ENCODE measurements at places on chromosomes 12 and 14.

DNA sequence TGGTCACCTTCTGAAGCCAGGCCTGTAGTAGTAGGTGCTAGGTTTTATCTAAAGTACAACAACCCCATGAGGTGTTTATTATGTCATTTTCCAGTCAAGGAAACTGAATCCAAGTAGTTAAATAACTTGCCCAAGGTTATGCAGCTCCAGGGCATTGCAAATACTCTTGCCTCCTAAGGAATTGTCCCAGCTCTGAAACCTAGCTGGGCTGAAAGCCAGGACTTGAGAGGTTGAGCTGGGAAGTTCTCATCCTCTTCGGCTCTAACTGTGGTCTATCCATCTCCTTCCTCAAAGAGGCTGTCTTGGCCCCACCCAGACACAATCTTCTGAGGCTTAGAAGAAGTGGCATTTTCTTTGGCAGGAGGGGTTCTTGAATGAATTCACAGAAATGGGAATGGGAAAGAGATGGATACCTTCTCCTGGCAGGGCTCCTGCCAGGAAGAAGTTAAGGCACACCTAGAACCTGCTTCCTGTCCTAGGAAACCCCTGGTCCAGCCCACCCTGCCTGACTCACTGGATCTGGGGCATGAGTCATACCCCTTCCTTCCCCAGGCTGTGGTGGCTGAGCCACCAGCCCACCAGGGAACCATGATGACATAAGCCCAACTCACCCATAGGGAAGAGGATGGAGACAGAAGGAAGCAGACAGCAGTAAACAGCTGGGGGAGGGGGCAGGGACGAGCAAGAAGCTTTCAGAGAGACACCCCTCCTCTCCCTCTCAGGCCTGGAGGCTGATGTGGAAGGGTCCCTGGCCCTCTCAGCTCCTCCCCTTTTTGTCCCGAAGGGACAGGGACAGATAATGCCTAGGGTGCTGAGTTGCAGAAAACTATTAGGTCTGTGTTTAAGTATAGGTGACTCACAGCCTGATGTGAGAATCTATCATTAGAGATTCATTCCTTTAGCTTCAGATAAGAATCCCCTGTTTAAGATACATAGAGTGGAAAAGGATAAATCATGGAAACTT is 2.1 kb upstream of the PLEK2 start:
- H3K4me1 ChIP-seq, result no peaks in the 10 kb centered on the region
- H3K27ac ChIP-seq, result no peak overlapping the region
- H3K27me3 ChIP-seq, result peaks cover 35% of the 10 kb centered on the region
- no peaks in the 10 kb centered on the region for H3K36me3 ChIP-seq
- no peak for ATAC-seq
- H3K4me3 ChIP-seq, result no peak overlapping the region

DNA sequence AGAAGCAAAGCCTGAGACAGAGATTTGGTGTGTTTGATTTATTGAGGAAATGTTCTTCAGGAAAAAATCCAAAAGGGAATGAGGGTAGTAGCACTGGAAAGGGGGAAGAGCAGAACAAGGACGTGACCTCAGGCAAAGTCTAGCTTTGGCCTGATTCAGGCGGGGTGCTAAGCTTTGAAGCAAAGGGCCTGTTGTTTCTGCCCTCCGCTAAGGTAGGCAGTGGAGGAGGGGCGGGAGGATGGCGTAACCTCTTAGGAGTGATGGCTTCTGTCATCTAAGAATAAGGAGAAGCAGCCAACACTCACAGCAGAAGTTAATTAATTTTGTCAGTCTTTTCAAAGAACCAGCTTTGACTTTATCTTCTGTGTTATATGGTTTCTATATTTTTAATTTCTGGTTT is 20.4 kb downstream of the ABHD12B start:
- no peak overlapping the region for H3K27ac ChIP-seq
- no peaks in the 10 kb centered on the region for H3K36me3 ChIP-seq
- H3K27me3 ChIP-seq, result no peaks in the 10 kb centered on the region
- ATAC-seq, result no peak
- no peaks in the 10 kb centered on the region for H3K4me1 ChIP-seq

GRCh38 chr14:73007835-73008234 is 19.1 kb downstream of the ZFYVE1 start:
- H3K4me1 ChIP-seq, result peaks cover 17% of the 10 kb centered on the region
- H3K27me3 ChIP-seq, result no peaks in the 10 kb centered on the region
- H3K27ac ChIP-seq, result peak overlapping the region; percentile 51
- H3K4me3 ChIP-seq, result no peak overlapping the region
- H3K36me3 ChIP-seq, result no peaks in the 10 kb centered on the region
- ATAC-seq, result peak; percentile 53

GRCh38 chr14:56193347-56193746 is 75.1 kb downstream of the PELI2 start:
- H3K4me3 ChIP-seq, result no peak overlapping the region
- no peaks in the 10 kb centered on the region for H3K36me3 ChIP-seq
- H3K4me1 ChIP-seq, result peaks cover 6% of the 10 kb centered on the region
- no peak for ATAC-seq
- H3K27me3 ChIP-seq, result no peaks in the 10 kb centered on the region

GRCh38 chr12:28794211-28794610 is 354.9 kb upstream of the FAR2 start:
- no peak for ATAC-seq
- no peaks in the 10 kb centered on the region for H3K27me3 ChIP-seq
- H3K4me3 ChIP-seq, result no peak overlapping the region
- H3K27ac ChIP-seq, result no peak overlapping the region

GRCh38 chr14:95025218-95025617 is 132.1 kb downstream of the DICER1 start:
- no peak overlapping the region for H3K27ac ChIP-seq
- no peak for ATAC-seq
- H3K4me1 ChIP-seq, result no peaks in the 10 kb centered on the region
- H3K4me3 ChIP-seq, result no peak overlapping the region
- H3K27me3 ChIP-seq, result no peaks in the 10 kb centered on the region
- H3K36me3 ChIP-seq, result no peaks in the 10 kb centered on the region

- no peak for ATAC-seq
- no peak overlapping the region for H3K27ac ChIP-seq
- no peak overlapping the region for H3K4me3 ChIP-seq
- H3K27me3 ChIP-seq, result no peaks in the 10 kb centered on the region
- no peaks in the 10 kb centered on the region for H3K4me1 ChIP-seq
- H3K36me3 ChIP-seq, result peaks cover 3% of the 10 kb centered on the region
Measured at GRCh38 chr12:100331871-100332270, 25.0 kb upstream of the SLC17A8 start.

DNA sequence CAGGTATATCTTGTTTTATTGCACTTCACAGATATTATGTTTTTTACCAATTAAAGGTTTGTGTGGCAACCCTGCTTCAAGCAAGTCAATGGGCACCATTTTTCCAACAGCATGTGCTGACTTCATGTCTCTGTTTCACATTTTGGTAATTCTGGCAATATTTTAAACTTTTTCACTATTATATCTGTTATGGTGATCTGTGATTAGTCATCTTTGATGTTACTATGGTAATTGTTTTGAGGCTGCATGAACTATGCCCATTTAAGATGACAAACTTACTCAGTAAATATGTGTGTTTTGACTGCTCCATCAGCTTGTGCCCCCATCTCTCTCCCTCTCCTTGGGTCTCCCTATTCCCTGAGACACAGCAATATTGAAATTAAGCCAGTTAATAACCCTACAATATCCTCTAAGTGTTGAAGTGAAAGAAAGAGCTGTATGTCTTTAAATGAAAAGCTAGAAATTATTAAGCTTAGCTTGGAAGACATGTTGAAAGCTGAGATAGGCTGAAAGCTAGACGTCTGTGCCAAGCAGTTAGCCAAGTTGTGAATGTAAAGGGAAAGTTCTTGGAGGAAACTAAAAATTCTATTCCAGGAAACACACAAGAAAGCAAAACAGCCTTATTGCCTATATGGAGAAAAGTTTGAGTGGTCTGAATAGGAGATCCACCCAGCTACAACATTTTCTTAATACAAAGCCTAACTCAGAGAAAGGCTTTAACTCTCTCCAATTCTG is 365.1 kb downstream of the ATP23 start:
- no peak for ATAC-seq
- H3K27ac ChIP-seq, result no peak overlapping the region
- no peaks in the 10 kb centered on the region for H3K36me3 ChIP-seq
- no peaks in the 10 kb centered on the region for H3K27me3 ChIP-seq

GRCh38 chr14:37593511-37594237 is 1.4 kb downstream of the FOXA1 start:
- H3K27me3 ChIP-seq, result peaks cover 100% of the 10 kb centered on the region
- no peak overlapping the region for H3K27ac ChIP-seq
- no peaks in the 10 kb centered on the region for H3K4me1 ChIP-seq

- H3K4me1 ChIP-seq, result no peaks in the 10 kb centered on the region
- no peak for ATAC-seq
- H3K4me3 ChIP-seq, result no peak overlapping the region
- no peaks in the 10 kb centered on the region for H3K36me3 ChIP-seq
- no peak overlapping the region for H3K27ac ChIP-seq
Measured at GRCh38 chr12:126837697-126838096, 1429.3 kb upstream of the TMEM132C start.

DNA sequence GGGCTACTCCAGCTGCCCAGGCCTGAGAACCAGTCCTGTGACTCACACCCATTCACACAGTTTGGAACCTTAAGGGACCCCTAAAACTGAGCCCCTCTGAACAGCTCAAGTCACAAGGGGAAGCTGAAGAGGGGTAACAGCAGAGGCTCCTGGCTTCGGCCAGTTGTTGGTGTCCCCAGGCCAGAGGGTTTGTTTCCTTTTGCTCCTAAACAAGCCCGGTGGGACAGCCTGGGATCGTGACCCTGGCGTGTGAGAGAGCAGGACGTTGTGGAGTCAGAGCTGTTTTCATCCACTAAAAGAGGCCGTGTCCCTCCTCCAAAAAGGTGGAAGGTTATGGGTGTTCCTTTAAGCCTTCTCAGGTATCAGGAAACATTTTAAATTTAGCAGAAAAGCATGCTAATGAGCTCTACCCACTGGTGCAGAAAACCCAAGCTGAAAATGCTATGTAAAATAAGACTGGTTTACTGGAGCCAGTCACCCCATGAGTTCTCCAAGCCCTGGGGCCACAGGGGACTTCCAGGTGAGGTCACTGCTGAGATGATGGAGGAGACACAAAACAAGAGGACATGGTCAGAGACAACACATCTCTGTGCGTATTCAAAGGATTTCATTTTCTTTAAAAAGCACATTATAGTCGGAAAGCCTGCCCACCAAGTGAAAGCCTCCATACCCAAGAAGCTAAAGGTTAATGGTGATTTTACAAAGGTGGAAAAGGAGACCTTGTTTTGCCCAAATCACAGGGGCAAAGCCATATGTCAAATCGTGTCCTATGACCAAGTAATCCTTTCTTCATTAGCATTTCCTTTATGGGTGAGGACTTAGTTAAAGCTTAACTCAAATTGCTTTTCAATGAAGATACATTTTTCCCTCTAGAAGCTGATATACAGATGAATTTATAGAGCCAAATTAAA is 14.1 kb downstream of the PRKAB1 start:
- no peaks in the 10 kb centered on the region for H3K4me1 ChIP-seq
- H3K4me3 ChIP-seq, result no peak overlapping the region
- peak overlapping the region; percentile 5 for H3K27ac ChIP-seq
- H3K27me3 ChIP-seq, result no peaks in the 10 kb centered on the region
- ATAC-seq, result no peak
- peaks cover 7% of the 10 kb centered on the region for H3K36me3 ChIP-seq

DNA sequence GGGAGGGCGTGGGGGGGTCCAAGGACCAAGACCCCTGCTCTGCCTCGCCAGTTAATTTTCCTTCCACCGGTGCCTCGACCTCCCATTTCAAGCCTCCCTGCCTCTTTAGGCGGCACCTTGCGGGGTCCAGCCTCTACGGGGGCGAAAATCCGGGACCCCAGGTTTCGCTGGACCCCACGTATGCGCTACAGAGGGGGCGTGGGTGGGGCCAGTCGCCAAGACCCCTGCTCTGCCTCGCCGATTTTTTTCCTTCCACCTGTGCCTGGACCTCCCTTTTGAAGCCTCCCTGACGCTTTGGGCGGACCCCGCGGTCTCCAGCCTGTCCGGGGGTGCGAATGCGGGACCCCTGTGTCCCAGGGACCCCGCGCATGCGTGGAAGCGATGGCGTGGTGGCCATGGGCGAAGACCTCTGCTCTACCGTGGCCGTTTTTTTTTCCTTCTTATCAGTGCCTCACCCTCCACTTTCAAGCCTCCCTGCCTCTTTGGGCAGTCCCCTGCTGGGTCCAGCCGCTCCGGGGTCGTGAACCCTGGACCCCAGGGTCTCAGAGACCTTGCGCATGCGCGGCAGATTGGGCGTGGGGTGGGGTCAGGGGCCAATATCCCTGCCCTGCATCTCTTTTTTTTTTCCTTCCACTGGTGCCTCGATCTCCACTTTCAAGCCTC is 324.2 kb downstream of the ALG10 start:
- no peaks in the 10 kb centered on the region for H3K36me3 ChIP-seq
- peaks cover 100% of the 10 kb centered on the region for H3K27me3 ChIP-seq
- no peak overlapping the region for H3K27ac ChIP-seq

- no peak overlapping the region for H3K4me3 ChIP-seq
- no peaks in the 10 kb centered on the region for H3K36me3 ChIP-seq
- no peak overlapping the region for H3K27ac ChIP-seq
- H3K27me3 ChIP-seq, result no peaks in the 10 kb centered on the region
Measured at GRCh38 chr14:95008445-95009217, 148.7 kb downstream of the DICER1 start.

DNA sequence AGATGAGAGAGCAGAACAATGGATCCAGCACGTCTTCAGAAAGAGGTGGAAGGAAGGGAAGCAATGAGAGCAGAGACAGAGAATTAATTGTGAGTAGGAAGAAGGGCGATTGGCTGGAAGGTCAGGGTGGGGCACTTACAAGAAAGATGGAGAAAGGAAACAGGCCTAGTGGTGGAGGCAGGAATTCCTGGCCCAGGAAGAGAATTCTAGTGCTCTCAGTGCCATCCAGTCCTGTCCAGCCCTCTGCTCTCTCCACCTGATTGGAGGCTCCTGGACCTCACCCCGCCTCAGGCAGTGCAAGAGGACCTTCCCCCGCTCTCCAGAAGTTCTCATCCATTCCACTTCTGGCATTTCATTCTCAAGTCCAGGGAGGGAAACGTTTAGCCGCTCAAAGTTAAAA is 43.0 kb downstream of the NGB start:
- H3K4me3 ChIP-seq, result no peak overlapping the region
- no peaks in the 10 kb centered on the region for H3K4me1 ChIP-seq
- H3K27ac ChIP-seq, result no peak overlapping the region
- H3K27me3 ChIP-seq, result peaks cover 25% of the 10 kb centered on the region
- no peaks in the 10 kb centered on the region for H3K36me3 ChIP-seq

GRCh38 chr12:98830657-98831056 is 185.6 kb downstream of the APAF1 start:
- H3K4me3 ChIP-seq, result no peak overlapping the region
- H3K36me3 ChIP-seq, result no peaks in the 10 kb centered on the region
- no peaks in the 10 kb centered on the region for H3K27me3 ChIP-seq
- H3K4me1 ChIP-seq, result no peaks in the 10 kb centered on the region
- no peak overlapping the region for H3K27ac ChIP-seq
- no peak for ATAC-seq

DNA sequence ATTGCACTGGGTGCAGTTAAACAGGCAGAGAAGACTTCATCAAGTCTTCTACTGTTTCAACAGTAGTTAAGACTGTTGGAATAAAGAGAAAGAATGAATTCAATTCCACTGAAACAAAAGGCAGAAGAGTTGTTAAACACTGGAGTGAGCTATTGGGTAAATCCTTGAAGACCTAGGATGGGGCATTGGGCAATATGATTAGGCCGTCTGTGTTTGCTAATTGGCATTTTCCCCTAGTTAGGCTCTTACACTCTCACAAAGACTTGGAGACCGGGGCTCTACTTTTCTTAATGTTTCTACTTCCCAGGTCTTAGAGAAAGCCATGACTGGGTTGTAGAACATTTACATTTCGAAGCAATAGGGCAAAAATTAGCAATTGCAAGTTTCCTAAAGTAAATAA is 402.1 kb downstream of the NAV3 start:
- H3K4me1 ChIP-seq, result no peaks in the 10 kb centered on the region
- no peak overlapping the region for H3K4me3 ChIP-seq
- H3K27ac ChIP-seq, result no peak overlapping the region
- no peaks in the 10 kb centered on the region for H3K36me3 ChIP-seq
- ATAC-seq, result no peak

All from gastroesophageal sphincter (tissue), 4 donors.